ENCODE measurements at places on chromosomes 2 and 18.
A peak's percentile ranks its signal among the peaks of the same experiment; 100 is the strongest.

- no peak for DNase-seq
These were observed 45.8 kb upstream of the ID2 start for GRCh38 chr2:8636041-8636491.

DNA sequence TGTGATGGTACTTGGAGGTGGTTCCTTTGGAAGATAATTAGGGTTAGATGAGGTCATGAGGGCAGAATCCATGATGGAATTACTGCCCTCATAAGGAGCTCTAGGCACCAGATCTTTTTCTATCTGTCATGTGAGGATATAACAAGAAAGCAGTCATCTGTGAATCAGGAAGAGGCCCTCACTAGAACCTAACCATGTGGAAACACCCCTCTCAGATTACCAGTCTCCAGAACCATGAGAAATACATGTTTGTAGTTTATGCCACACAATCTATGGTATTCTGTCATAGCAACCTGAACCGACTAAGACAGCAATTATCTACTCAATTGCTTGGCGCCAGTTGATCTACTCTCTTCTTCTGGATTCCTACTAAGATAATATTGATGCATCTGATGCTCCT is 2.4 kb upstream of the SERPINB10 start:
- no peak for DNase-seq

- no peak for DNase-seq
These were observed 45.3 kb downstream of the FOSL2 start for GRCh38 chr2:28437918-28438317.

- DNase-seq, result peak; percentile 64
These were observed 1.1 kb upstream of the SLC14A1 start for GRCh38 chr18:45722899-45723298.

DNA sequence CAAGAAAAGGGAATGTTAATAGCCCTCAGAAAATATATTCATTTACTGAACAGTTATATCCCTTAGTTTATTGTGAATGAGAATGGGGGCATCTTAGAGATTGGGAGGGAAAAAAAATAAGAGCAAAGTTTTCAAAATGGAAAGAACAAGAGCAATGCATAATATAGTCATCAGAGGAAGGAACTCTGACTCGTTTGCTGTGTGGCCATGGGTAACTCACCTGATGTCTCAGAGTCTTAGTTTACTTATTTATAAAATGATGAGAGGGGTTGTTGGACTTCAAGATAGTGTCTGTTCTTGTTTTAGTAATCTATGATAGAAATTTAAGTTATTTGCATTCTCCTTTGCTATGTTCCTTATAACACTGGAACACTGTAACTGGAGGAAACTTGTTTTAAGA is 70.7 kb downstream of the EML4 start:
- no peak for DNase-seq

- DNase-seq, result no peak
These were observed 30.0 kb downstream of the CPS1 start for GRCh38 chr2:210586381-210586780.

DNA sequence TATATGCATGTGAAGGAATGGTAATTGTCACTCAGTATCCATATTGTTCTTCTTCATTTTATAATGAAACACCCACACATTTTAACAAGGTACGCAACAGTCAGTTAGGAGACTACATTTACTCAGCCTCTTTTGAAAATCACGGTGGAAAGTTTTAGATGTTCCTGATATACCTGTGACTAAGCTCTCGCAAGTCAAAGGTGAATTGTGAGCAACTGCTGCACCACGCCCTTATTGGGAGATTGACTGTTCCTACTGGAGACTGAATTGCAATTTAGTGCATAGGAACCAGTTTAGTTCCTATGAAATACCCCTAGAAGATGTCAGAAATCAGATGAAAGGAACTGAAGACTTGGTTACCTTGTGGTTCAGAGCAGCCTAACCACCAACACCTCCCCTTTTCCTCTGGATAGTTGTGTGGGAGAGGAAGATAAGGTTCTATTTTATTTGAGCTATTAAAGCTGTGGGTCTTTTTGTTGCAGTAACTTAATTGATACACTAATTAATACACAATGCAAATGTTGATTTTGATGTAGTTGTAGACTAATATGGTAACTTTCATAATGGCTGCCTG is 1280.5 kb upstream of the CDH2 start:
- DNase-seq, result no peak

DNA sequence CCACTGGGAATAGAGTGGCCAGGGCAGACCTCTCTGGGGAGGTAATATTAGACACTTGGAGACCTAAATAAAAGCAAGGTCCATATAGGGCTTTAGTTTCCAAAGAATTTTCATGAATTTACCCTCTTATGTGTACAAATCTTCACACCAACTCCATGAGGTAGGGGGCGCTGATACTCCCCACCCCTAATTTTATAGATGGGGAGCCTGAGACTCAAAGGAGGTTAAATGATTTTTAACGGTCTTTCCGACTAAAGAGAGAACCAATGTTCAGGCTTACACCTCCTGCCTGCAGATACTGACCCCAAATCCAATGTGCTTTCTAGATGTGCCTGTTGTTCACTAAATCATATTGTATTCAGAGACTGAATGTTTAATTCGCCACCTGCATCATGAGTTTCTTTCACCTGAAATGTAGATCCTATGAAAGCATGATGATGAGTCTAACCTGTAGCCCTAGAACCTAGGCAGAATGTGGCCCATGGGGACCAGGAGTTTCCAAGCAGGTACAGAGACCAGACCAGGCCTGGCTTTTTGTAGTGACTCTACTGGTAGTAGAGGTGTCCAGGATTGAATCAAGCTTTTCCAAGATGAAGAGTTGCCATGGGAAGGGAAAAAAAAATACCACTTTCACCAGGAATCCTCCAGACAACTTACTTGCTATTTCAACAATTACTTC is 16.8 kb upstream of the PAX3 start:
- DNase-seq, result no peak

- DNase-seq, result no peak
These were observed 35.6 kb upstream of the FEZ2 start for GRCh38 chr2:36633470-36634092.

DNA sequence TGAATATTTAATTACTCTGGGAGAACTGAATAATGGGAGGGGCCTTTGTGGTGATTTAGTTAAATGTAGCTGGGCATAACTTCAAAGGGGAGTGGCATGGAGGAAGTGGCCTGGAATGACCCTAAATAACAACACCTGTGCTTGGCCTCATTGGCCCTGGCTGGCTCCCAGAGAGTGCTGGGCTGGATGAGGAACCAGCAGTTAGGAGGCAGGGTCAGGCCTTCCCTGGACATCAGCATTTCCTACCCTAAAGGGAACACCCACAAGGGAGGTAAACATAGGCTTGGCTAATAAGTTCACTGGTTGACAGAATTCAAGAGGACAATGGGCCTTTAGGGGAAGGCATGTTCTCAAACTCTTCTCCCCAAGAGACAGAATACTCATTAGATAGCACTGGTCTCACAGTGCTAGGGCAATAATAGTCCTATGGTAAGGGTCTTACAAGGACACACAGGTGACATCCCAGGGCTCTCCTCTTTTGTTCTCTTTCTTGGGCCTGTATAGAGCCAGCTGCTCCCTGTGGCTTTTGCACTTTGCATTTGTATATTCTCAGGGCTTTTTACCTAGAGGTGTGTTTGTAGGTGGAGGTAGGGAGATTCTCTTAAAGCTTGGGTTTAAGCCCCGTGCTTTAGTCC is 106.8 kb downstream of the ZNF519 start:
- DNase-seq, result no peak

DNA sequence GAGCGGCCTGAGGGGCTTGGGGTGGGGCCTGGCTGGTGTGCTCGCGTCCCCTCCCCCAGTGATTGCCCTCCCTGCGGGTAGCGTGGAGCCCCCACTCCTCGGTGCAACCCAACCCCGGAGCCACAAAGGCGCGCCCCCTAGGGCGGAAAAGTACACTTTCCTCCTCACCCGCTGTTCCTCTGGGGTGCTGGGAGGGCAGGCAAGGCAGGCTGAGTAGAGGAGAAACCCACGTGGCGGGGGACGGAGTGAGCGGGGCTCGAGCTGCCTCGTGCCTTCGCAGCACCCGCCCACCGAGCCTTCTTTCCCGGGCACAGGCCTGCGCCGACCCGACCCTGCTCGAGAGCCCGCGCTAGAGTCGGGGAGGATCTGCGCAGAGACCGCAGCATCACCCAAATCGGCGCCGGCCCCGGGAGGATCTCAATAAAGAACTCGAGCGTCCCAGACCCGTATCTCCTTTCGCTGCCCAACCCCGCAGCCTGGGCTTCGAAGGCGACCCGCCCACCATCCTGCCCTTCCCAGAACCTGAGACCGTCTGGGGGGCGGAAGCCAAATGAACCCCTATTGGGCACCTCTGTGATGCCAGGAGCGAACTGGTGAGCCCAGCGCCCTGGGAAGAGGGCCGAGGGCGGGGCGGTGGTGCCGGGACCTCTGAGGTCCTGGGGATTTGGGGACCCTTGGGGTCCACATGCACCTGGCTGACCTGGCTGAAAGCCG is 1.5 kb downstream of the UCN start:
- no peak for DNase-seq

- DNase-seq, result no peak
These were observed 446.3 kb downstream of the LPIN1 start for GRCh38 chr2:12192762-12193161.

- DNase-seq, result no peak
These were observed 13.1 kb upstream of the SCN1A start for GRCh38 chr2:166140932-166141331.

DNA sequence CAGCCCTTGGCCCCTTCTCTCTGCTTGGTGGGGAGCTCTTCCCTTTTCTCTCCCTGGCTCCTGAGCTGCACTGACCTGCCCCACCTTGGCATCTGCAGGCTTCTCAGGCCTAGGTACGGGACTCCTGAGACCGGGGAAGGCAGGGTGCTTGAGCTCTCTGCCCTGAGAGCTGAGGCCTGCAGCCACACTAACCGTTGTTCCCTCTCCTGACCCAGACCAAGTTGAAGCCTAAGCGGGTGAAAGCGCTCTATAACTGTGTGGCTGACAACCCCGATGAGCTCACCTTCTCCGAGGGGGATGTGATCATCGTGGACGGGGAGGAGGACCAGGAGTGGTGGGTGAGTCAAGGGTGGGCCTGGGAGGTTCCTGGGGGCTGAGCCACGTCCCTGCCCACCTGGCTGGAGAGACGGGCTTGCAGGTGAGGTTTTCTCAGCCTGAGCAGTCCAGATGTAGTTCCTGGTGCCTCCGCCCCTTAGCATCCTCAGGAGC is 22.2 kb downstream of the ITGB1BP1 start:
- DNase-seq, result no peak

GRCh38 chr2:189037518-189037917 is 63.3 kb downstream of the COL3A1 start:
- DNase-seq, result no peak

DNA sequence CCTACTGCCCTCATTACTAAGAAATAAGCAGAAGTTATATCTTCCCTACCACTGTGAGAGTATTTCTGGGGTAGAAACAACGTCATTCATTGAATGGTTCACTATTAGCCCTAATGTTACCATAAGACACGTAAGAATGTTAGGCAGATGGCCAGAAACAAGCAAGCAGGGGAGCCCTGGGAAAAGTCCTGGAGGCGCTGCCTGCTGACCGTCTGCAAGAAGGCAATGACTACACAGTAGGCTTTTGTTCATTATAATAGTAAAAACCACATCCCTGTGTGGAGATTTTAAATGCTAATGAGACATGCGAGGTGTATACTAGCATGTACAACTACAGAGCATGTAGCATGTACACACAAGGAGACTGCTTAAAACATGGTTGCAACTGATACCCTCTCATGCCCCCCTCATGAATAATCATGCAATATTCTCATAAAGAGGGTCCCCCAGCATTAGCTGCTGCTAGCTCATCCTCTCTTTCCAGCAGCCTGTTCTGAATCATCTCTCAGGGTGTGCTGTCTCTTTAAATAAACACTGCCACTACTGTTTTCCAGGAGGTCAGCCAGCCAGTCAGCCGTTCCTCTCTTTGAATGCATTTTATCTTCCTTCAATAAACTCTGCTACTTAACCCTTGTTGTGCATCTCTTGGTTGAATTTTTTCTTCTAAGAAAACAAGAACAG is 23.6 kb downstream of the SUCLG1 start:
- no peak for DNase-seq

DNA sequence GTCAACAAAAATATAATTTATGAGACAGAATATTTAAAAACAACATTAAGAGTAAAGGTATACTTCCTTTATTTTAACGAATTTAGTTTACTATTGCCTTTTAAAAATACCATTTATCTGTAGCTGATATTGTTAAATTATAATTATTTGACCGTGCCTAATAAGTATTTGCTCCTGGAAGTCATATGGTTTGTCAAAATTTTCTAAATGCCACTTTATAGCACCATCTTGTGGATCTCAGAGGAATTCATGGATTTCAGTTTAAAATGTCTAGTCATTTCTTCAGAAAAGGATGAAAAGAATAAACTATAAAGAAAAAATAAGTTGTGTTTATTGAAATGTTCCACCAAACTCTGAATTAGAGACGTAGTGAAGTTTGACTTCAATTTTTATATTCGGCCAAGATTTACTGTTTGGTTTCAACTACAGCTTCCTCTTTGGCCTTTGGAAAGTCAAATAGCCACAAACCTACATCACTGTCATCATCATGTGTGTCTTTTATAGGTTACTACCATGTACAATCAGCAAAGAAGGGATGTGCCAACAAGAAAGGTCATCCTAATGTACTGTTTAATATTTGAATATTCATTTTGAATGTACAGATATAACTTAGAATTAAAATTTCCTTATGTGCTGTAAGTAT is 10.3 kb upstream of the FTCDNL1 start:
- DNase-seq, result peak; percentile 62
